ENCODE measurements at places on chromosomes 7 and 10.

DNA sequence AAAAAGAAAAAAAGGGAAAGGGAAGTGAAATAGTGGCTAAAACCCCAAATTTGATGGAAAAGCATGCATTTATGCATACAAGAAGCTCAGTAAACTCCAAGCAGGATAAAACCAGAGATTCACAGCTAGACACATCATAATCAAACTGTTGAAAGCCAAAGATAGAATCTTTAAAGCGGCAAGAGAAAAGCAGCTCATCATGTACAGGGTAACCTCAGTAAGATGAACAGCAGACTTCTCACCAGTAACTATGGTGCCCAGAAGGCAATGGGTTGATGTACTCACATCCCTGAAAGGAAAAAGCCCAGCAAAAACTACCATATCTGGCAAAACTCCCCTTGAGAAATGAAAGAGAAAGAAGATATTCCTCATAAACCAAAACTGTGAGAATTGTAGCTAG lies 60.4 kb downstream of the TPST1 start:
- DNase-seq = no peak

DNA sequence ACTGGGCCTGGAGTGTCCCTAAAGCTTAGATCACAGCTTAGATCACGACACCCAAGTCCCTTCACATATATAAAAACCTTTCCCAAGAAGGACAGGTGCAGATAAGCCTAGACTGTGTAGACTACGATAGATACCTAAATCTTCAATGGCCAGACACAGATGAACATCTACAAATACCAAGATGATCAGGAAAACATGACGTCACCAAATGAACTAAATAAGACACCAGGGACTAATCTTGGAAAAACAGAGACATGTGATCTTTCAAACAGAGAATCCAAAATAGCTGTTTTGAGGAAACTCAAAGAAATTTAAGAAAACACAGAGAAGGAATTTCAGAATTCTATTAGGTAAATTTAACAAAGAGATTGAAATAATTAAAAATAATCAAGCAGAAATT lies 1082.6 kb upstream of the PHF14 start:
- no peak for DNase-seq

DNA sequence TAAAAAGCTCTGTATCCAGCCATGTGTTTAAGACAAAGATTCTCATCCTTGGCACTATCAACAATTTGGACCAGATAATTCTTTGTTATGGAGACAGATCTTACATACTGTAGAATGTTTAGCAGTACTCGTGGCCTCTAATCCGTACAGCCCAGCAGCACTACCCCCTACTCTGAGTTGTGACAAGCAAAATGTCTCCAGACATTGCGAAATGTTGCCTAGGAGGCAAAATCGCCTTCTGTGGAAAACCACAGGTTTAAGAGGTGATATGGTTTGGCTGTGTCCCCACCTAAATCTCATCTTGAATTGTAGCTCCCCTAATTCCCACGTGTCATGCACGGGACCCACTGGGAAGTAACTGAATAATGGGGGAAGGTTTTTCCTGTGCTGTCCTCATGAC lies 186.7 kb downstream of the CHCHD3 start:
- no peak for DNase-seq

- peak; percentile 38 for DNase-seq
Observed at GRCh38 chr10:110425684-110426293, 71.9 kb upstream of the DUSP5 start.

DNA sequence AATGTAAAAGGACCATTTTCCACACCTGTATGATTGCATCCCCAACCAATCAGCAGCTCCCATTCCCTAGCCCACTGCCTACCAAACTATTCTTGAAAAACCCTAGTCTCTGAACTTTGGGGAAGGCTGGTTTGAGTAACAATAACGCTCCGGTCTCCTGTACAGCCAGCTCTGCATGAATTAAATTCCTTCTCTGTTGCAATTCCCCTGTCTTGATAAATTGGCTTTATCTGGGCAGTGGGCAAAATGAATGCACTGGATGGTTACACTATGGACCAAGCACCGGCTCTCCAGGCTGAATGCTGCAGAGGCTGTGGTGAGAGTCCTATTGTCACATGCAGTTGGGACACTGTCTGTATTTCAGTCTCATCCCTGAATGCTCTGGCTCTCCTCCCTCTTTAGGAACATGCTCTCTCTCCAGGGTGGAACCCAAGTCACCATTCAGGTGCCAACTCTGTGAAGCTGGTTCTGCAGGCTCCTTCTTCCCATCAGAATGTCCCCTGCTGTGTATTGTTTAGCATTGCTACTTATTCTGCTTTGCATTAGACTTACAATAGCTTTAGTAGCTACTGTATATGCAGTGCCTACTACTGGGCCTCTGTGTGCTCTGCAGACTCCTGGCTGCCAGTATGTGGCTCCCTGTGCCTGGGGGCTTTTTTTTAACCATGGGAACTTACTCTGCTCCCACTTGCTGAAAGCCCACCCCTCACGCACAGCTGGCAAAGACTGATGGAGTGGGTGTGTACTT lies 6.9 kb downstream of the CCL24 start:
- DNase-seq = no peak

GRCh38 chr10:131577178-131577555 lies 265.6 kb upstream of the TCERG1L start:
- DNase-seq = no peak

GRCh38 chr7:36400606-36401005 lies 10.9 kb downstream of the ANLN start:
- no peak for DNase-seq

DNA sequence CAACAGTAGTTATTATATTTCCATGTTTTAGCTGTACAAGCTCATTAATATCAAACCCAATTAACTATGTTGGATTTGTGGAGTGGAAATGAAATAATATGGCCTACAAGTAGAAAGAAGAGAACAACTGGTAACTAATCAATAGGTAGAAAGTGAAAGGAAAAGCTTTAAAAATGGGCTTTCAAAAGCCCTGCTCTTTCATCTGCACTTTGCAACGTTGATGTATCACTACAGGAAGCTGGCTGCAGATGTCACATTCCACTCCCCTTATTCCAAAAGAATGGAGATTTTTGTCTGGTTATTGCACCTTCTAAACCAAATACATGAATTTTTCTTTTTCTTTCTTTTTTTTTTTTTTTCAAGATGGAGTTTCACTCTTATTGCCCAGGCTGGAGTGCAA lies 11.7 kb upstream of the MKI67 start:
- DNase-seq = no peak

- no peak for DNase-seq
Observed at GRCh38 chr7:320297-320696, 30.3 kb downstream of the FOXL3 start.
